Glomerular endothelial cell (primary cell): ENCODE measurements at places on chromosomes 1 and 21.

GRCh38 chr1:98001764-98002163, 80.9 kb upstream of the DPYD start:
- no peak for DNase-seq

DNA sequence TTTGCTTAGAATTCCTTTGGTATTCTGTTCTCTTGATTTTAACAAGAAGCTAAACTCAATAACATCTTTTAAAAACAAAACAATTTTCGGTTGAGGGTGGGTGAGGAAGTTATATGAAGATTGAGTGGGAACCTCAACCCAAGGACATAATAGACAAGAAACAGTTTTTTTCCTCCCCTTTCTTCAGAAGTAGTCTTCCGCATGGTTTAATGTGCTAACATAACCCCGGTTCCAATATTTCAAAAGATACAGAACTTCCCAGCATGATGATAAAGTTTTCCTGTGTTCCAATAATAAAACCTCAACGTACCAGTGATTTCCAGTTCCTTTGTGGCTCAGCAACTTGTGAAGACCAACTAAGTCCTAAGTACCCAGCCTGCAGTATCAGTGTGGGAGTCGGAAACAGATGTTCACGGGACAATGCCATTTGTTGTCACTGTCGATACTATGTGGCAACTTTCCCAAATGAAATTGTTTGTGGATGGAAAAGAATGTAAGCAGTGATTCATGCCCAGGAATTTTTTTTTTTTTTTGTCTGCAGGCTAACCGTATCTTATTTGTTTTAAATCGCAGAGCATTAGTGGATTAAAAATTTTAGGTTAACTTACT, 48.5 kb downstream of the NR5A2 start:
- DNase-seq, result peak; percentile 100

- DNase-seq, result no peak
These were observed 4.8 kb upstream of the SUMO3 start for GRCh38 chr21:44822484-44823178.

GRCh38 chr1:87402241-87403002, 73.7 kb downstream of the LMO4 start:
- no peak for DNase-seq

- no peak for DNase-seq
These were observed 5.5 kb upstream of the CD1A start for GRCh38 chr1:158248771-158249170.

GRCh38 chr1:112344754-112345423, 51.1 kb upstream of the CTTNBP2NL start:
- no peak for DNase-seq

DNA sequence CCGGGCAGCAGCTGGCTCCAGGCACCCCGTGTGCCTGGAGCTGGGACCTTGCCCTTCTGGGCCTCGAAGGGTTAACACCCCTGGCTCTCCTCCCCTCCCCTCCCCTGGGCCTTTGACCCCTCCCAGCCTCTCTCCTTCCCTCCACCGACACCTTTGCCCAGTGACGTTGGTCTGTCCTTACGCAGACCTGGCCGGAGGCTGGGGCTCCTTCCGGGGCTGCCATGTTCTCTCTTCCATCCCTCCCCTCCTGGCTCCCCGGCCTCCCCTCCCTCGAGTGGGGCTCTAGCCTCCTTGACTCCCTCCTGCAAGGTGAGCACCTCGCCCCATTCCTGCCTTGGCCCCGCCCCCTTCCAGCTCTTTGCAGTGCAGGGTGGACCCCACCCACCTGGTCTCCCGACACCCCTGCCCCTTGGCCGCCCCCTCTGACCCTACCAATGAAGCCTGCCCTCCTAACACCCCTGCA, at the start of gene TMEM82:
TSS of gene TMEM82 (plus strand) at position 161 of the 463 bp plus-strand sequence. CDS start at position 222, 61 bp downstream.
- DNase-seq, result no peak

- no peak for DNase-seq
These were observed 1.0 kb upstream of the S100A2 start for GRCh38 chr1:153566414-153567371.

- no peak for DNase-seq
These were observed 453.9 kb upstream of the PKN2 start for GRCh38 chr1:88230126-88230525.

GRCh38 chr1:92859400-92860039, 27.7 kb downstream of the RPL5 start:
- DNase-seq, result no peak

DNA sequence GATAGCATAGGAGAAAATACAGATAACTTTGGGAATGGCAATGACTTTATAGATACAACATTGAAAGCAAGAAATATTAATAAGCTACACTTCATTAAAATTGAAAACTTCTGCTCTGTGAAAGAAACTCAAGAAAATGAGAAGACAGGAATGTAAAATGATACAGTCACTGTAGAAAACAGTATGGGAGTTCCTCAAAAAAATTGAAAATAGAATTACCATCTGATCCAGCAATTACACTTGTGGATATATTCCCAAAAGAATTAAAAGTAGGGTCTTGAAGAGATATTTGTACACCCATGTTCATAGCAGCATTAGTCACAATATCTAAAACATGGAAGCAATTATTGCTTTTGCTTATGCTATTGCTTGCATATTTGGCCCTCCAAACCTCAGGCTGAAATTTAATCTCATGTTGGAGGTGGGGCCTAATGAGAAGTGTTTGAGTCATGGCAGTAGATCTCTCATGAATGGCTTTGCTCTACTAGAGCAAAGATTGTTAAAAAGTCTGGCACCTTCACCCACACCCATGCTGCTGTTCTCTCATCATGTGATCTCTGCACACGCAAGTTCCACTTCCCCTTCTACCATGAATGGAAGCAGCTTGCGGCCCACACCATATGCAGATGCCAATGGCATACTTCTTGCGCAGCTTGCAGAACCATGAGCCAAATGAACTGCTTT, 15.3 kb upstream of the AHCYL1 start:
- no peak for DNase-seq

DNA sequence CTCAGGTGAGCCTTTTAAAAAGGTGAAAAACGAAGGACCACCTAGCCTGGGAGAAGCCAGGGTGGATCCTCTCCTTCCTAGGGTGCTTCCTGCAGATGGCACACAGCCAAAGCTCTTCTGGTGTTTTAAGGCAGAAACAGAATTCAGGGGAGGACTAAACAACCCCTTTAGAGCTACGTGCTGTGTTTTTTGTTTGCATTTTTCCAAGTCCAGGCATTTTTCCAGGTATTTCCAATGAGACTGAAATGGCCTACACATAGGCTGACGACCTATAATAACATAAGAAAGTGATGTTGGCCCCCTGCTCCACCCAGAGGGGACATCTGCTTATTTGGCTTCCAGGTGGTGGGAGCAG, 83.8 kb downstream of the CAPZB start:
- no peak for DNase-seq

GRCh38 chr1:244163861-244164510, 112.9 kb downstream of the ZBTB18 start:
- peak; percentile 98 for DNase-seq

- DNase-seq, result no peak
These were observed 55.9 kb upstream of the SOX13 start for GRCh38 chr1:204017032-204017431.

DNA sequence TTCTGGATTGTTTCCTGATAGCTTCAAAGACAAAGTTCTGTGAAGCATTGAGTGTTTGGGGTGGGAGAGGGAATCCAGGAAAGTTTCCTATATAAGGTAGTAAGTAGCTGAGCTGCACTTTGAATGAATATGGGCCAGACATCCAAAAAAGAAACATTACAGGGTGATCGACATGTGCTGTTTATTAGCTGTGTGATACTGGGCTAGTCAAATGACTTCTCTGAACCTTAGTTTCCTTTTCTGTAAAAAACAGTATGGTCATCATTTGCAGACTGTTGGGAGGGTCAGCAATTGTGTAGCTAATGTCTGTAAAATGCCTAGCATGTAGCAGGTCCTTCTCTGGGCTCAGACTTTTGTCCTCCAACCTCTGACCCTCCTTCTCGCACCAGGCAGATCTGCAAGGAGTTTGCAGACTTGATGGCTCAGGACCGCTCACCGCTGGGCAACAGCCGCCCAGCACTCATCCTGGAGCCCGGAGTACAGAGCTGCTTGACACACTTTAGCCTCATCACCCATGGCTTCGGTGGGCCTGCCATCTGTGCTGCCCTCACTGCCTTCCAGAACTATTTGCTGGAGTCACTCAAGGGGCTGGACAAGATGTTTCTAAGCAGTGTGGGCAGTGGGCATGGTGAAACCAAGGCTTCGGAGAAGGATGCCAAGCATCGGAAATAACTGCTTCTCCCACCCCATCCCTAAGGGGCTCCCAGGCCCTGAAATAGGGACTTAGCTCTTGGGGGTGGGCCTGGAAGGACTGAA, 21.1 kb downstream of the TFAP2E start:
- no peak for DNase-seq

DNA sequence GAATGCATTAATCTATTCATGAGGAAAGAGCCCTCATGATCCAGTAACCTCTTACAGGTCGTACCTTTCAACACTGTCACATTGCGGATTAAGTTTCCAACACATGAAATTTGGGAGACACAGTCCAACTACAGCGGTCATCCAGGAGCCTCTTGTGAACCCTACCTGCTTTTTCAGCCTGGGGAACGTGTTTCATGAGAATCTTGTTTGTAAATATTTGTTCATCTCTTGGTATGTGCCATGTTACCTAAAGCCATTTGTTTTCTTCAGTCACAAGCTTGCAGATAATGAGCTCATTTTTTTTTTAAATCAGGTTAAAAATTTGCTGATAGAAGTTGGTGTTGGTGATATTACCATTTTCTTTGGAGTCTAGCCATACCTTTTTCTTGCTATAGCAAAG, 37.2 kb upstream of the PDC start:
- no peak for DNase-seq

- no peak for DNase-seq
These were observed 568.4 kb upstream of the CAMK1G start for GRCh38 chr1:209015092-209015491.

DNA sequence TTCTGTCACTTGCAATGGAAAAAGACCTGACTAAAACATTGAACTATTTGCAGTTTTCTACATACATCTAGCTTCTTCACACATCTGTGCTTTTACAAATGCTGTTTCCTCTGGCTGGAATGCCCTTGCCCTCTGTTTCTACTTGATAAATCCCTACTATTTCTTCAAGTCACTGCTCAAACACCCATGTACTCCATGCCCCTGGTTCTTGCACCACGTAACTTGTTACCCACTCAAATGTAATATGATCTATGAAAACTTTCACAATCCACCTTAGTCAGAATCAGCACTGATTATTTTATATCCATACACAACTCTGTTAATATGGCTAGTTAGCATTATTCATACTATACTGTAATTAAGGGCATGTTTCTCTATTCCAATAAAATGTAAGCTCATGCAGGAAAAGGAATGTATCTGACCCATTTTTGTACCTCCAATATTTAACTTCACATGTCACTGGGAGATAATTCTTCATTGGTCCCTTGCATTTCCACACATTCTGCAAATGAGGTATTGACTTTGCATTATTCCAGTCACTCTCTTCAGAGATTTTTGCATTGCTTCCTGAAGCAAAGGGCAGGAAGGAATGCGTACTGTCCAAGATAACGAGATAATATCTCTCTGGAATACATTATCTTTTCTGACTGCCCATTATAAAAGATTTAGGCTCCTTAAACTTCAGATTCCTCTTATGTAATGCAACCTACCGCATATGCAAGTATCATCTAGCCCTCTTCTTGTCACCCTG, 158.3 kb downstream of the COL24A1 start:
- DNase-seq, result no peak

- no peak for DNase-seq
These were observed 278.7 kb downstream of the HHAT start for GRCh38 chr1:210607361-210607760.

- DNase-seq, result no peak
These were observed 1.9 kb upstream of the MYBPH start for GRCh38 chr1:203177470-203178039.

DNA sequence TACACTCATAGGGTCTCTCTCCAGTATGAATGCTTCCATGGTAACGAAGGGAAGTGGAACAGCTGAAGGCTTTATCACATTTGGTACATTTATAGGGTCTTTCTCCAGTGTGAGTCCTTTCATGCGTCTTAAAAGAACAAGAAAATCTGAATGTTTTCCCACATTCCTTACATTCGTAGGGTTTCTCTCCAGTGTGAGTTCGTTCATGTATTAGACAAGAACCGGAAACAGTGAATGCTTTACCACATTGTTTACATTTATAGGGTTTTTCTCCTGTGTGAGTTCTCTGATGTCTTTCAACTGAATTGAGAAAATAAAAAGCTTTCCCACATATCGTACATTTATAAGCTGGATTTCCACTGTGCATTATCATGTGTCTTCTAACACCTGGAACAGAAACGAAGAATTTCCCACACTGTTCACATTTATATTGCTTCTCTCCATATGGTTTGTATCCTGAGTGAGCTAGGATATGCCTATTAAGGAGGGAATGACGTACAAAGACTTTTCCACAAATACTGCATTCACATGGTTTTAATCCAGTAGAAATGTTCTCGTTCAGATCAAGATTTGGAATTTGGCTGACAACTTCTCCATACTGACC, 3.4 kb downstream of the ZNF669 start:
- DNase-seq, result no peak

- DNase-seq, result no peak
These were observed 674.2 kb upstream of the PKN2 start for GRCh38 chr1:88009916-88010315.

- peak; percentile 72 for DNase-seq
These were observed 338 bp upstream of the TOR1AIP1 start for GRCh38 chr1:179881642-179882252.

GRCh38 chr21:38810034-38810825, 4.5 kb downstream of the ETS2 start:
- DNase-seq, result no peak

DNA sequence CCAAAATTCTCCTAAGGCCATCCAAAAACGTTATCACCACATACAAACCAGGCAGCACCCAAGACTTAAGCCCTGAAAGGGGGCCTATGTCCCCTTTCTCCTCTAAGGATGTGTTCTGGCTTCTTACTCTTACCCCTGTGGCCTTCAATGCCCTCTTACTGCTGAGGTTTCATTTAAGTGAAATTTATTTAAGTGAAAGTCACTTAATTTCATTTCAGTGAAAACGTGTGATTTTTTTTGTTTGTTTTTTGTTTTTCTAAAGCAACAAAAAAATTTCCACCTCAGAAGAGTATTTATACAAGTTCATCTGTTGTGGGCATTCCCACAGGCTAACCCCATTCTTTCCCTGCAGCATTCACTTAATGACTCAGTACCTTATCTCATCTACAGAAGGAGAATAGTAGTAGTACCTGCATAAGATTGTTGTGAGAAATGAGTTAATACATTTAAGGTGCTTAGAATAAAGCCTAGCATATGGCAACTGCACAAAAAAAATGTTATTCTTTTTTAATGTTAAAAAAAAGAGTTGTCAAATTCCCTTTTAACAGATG, 220.6 kb downstream of the CHRM3 start:
- DNase-seq, result no peak

DNA sequence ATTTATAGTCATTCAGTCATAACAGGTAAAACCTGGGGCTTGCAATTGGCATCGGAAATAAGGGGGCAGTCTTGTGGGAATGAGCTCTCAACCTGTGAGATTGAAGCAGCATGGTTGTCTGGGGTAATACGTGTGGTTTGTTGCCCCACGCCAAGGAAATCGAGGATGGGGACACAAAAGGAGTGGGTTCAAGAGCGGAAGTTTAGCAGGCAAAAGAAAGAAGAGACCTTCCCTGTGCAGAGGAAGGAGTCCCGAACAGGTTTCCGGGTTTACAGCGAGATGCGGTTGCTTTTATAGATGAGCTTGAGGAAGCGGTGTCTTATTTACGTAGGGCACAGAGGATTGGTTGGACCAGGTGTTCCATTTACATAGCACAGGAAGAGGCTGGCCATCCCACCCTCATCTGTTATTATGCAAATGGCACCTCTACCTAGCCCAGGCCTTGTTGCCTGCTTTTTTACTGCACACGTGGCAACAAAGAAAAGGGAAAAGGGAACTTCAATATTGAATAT, 37.3 kb downstream of the IFNAR1 start:
- DNase-seq, result no peak

- no peak for DNase-seq
These were observed 2.9 kb upstream of the FCMR start for GRCh38 chr1:206924592-206925105.
